ENCODE measurements at places on chromosomes 5 and 9. TPM values are rescaled to one million over a fixed set of nuclear protein-coding genes. Genes with fewer than 3 reads are reported as not detected.

Gene LVRN
- total RNA-seq: 0.64 TPM

Gene GADD45G
- total RNA-seq: 3.8 TPM

Gene PRPF4
- total RNA-seq: 51.0 TPM

Gene CRHBP
- not detected for total RNA-seq

Gene EXD3
- total RNA-seq: 8.4 TPM

- DNase-seq: no peak
Measured at GRCh38 chr9:31500422-31500821, 884.0 kb upstream of the ACO1 start.

DNA sequence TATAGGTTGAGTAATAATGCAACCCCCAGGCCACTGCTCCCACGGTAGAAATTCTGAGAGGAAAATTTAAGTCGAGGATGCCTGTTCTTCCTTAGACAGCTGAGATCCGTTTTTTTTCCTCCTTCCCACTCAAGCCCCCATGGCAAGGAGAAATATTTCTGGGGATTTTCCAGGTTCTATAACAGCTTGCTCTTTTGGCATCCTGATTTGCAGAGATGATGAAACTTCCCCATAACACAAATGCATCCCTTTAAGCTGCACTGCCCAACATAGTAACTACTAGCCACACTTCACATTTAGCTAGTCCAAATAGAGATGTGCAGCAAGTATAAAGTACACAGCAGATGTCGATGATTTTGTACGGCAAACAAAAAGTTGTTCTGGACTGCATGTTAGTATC lies 32.5 kb upstream of the GNA14 start:
- DNase-seq: no peak

- peak; percentile 38 for DNase-seq
Measured at GRCh38 chr9:706606-707459, 134.7 kb upstream of the DMRT1 start.

- peak; percentile 80 for DNase-seq
Measured at GRCh38 chr5:120457839-120458507, 6.1 kb upstream of the PRR16 start.

DNA sequence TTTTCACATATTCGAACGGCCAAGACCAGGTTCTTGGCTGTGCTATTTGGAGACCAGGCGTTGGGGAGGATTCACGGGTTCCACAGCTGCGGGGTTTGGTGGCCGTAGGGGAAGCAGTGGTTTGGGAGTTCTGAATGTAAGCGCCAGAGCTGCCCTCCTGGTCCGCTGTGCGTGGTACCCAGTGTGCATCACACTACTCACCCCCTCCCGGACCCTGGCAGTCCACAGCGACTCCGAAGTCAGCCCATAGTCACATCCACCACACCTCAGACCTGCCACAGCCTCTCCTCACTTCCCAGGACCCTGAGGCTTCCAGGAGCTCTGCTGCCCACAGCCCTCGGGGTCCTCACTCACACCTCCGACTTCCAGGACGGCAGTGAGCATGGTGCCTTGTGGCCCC lies 26.8 kb downstream of the AMBP start:
- DNase-seq: no peak

- no peak for DNase-seq
Measured at GRCh38 chr9:4138180-4138579, 161.7 kb downstream of the GLIS3 start.

DNA sequence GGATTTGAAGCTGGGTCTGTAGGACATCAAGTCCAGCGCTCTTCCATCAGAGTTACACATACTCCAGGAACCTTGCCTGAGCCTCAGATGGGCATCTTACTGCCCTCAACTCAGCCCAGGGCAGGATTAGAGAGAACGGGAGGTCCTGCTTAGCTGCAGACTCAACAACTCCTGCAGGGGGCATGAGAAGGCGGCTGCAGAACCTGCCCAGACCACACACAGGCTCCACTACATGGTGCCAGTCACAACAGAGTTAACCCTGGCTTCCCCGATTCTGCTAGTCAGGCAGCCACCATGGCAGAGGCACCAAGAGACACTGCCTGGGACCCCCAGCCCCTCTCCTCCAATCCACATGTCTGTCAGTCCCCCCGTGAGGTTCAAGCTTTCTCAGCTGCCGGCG lies 23.9 kb upstream of the CPLX2 start:
- DNase-seq: no peak

- DNase-seq: no peak
Measured at GRCh38 chr5:39146831-39147540, 72.4 kb downstream of the FYB1 start.

GRCh38 chr5:173114536-173114935 lies 29.8 kb upstream of the BNIP1 start:
- no peak for DNase-seq

GRCh38 chr5:141867139-141867538 lies 11.1 kb downstream of the PCDH1 start:
- no peak for DNase-seq

DNA sequence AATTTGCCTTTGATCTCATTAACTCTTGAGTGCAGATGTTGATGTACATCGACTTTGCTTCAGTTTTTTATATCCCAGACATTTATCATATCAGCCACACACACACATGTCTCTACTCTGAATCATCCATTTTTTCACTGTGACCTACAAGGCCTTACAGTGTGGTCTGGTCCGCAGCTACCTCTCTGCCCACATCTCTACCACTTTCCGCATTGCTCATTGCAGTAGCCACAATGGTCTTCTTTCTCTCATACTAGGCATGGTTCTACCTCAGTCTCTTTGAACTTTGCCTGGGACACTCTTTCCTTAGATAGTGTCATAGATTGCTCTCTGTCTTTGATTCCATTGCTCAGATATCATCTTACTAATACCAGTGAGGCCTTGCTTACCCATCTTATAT lies 87.9 kb upstream of the FSD1L start:
- DNase-seq: no peak

DNA sequence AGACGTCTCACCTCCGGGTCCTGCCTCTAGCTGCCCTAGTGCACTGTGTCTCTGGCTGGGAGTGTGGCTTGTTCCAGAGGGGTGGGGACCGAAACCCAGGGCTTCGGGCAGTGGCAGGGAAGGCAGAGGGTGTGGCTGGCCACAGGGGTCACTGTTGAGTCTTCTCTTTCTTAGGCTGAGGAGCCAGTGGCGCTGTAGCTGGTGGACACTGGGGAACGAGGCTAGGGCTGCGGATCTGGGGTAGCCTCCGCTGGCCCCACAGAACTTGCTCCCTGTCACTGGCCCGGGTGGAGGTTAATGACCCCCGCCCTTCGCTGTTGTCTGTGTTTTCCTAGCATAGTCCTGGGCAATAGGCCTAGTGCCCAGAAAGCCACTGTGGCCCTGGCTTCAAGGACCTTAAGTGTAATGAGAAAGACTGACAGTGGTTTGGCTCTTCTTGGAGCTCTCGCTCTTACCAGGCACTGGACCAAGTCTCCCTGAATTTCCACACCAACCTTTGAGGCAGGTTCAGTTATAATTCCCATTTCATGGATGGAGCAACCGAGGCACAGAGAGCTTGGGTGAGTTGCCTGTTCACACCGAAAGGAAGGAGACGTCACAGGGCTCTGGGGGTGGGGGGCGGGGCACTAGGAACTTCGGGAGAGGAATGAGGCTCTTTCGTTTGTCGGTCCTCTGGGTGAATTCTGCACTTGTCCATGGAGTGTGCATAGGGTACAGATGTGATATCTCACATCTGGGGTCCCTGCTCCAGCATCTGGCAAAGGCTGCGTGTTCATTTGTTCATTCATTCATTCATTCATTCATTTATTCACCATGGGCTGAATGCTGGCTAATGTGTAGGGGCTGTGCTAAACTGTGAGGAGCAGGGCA lies 4.8 kb upstream of the IER5L start:
- DNase-seq: no peak

- no peak for DNase-seq
Measured at GRCh38 chr9:31166516-31166915, 1217.9 kb upstream of the ACO1 start.

DNA sequence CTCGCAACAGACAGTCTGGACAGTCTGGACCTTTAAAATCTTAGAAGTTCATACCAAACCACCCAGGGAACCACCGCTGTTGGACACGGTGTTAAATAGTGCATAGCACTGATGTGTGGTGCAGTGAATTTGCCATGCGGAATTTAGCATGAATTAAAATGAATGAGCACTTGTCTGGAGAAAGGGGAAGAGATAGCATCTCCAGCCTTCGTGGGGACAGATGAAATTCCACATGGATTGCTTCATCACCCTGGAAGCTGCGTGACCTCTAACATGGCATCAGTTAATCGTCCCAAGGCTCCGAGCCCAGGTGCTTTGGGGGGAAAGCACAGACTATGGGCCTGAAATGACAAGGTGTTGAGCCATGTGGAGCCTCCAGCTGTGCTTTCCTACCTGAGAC lies 91.4 kb downstream of the ADAMTS16 start:
- no peak for DNase-seq

DNA sequence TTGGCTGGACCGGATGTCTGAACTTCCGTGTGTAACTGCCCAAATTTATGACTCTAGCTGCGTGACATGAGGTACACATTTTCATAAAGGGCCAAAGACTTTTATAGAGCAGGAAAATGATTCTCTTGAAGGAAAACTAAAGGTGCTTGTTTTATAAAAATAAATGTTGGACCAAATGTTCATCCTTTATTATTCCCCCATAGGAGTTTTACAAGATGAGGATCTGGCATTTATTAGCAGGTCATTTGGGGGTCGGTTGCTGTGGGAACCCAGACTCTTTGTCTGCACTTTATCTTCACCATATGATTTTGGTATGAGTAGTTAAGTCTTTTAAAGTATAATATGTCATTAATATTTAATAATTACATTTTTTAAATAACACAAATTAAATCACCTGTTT lies 571.2 kb downstream of the EFNA5 start:
- DNase-seq: no peak

DNA sequence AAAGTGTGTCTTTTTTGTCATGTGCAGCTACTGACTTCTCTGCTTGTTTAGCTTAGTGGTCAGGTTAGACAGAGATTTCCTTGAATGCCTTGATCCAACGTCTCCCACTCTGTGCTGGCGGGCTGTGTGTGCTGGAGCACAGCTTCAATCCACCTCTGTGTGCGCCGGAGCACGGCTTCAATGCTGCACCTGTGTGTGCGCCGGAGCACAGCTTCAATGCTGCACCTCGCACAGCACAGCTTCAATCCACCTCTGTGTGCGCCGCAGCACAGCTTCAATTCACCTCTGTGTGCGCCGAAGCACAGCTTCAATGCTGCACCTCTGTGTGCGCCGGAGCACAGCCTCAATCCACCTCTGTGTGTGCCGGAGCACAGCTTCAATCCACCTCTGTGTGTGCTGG lies 69.0 kb upstream of the PHYKPL start:
- no peak for DNase-seq

DNA sequence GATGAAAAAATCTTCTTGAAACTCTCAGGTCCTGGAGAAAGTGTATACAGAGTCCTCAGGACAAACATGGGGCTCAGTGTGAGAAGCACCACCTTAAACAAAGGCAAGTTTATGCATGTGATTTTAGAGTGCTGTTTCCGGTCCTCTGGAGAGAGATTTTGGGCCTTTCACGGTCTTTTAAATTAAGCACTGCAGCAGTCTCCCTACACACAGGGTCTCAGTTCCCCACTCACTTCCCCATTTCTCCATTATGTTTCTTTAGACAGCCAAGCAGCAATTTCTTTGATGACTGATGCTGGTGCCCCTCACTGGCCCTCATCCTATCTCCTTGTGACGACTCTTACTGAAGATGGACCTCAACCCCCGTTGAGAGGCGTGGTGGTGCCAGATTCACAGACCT lies 220.2 kb upstream of the CLINT1 start:
- DNase-seq: no peak

GRCh38 chr5:115100319-115100955 lies 69.3 kb downstream of the TRIM36 start:
- DNase-seq: no peak

DNA sequence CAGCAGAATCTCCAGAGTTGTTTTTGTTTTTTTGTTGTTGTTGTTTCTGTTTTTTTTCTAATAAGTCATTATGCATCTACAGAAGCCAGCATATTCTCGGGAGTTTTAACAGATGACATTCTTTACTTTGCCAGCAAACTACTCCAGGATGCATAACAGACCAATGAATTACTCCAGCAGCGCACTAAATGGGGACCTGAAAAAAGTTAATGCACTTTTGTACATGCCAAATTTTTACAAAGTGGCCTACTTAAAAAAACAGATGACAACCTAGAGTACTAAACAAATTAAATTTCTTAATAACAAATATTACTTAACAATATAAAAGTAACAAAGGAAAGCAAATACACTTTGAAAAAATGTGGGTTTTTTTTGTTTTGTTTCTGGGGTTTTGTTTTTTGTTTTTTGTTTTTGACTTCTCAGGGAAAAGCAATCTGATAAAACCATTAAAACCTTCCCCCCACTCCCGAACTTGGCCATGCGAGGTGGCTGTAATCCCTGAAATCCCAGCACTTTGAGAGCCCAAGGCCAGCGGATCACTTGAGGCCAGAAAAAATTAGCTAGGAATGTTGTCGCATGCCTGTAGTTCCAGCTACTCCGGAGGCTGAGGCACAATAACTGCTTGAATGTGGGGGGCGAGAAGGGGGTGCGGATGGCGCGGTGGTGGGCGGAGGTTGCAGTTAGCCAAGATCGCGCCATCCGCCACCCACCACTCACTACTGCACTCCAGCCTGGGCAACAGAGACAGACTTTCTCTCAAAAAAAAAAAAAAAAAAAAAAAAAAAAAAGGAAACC lies 352.4 kb downstream of the CETN3 start:
- no peak for DNase-seq

GRCh38 chr5:118919016-118919415 lies 69.3 kb downstream of the DTWD2 start:
- no peak for DNase-seq

GRCh38 chr5:151104795-151105194 lies 24.0 kb upstream of the TNIP1 start:
- no peak for DNase-seq

DNA sequence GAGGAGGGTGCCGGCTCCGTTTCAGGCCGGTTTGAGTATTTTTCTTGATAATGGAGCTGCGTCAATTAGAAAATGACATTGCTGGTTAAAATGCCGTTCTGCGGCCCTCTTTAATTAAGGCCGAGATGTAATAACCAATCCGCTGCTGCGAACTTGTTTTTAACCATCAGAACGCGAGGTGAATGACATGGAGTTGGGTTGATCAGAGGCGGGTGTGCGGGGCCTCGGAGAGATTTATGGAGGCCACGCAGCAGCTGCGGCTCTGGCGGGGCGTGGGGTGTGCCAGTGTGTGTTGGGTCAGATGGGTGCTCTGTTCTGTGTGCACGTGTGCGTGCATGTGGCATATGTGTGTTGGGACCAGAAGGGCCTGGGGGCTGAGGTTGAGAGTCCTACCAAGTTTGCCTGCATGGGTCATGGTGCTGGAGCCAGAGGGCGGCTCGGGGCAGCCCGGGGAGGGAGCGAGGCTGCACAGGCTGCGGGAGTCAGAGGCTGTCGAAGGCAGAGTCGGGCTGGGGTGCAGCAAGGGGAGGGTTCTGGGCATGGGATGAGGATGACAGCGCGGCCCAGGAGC lies 25.4 kb downstream of the RXRA start:
- no peak for DNase-seq

DNA sequence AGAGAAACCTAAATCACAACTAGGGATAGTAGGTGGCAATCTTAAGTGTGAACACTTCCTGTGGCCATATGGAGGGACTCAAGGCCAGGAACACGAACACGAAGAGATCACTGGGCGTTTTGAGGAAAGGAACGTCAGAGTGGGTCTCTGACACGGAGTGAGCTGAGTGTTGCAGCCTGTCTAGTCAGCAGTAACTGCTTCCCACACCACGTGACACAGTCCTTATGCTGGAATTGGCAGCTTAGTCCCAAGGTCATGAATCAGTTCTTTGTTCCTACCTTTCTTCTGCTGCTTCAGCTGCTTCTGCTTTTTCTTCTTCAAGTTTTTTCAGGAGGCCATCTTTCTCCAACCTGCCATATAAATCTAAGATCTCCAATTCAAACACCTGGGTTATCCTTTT lies 18.2 kb downstream of the SPACA9 start:
- DNase-seq: no peak

Data from NCI-H460 (cell line).